ENCODE measurements at places on chromosomes 4 and X. TPM values are rescaled to one million over a fixed set of nuclear protein-coding genes. Genes with fewer than 3 reads are reported as not detected.

Gene PCDH18
- 2.8 TPM for total RNA-seq

Gene SLC9B1
- 0.28 TPM for total RNA-seq

Gene SULT1E1
- total RNA-seq = 0.52 TPM

Gene VSIG4
- 2.9 TPM for total RNA-seq

Gene CFAP99
- total RNA-seq = 0.28 TPM

Gene SHROOM3
- total RNA-seq = 20.7 TPM

Gene NUDT9
- total RNA-seq = 12.9 TPM

Measured in esophagus mucosa (tissue), 1 donor.